ENCODE measurements at places on chromosomes 1 and 21. TPM values are rescaled to one million over a fixed set of nuclear protein-coding genes. Genes with fewer than 3 reads are reported as not detected.

GRCh38 chr1:176111835-176112234 is 95.3 kb downstream of the COP1 start:
- no peak for DNase-seq

Gene NEGR1
- polyA plus RNA-seq, result 3.3 TPM

- DNase-seq, result no peak
Observed at GRCh38 chr1:42130061-42130660, 23.0 kb upstream of the GUCA2B start.

Gene CELSR2
- polyA plus RNA-seq, result 2.5 TPM

- no peak for DNase-seq
Observed at GRCh38 chr1:243440406-243440805, 184.6 kb downstream of the SDCCAG8 start.

DNA sequence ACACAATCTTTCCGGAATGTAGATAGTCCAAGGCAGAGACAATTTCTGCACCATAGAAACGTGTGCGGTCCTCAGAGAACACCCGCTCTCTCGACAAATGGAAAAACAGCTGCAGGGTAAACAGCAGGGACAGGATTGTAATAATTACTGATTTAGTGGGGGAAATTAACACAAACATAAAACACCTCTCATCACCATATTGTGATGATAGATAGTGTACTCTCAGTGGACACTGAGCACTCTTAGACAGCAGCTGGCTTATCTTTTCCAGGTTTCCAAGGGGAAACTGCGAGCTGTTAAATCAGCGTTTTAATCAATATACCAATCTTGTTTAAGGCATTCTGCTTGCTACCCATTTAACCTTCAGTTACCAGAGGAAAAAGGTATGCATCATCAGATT is 277.1 kb downstream of the AKT3 start:
- DNase-seq, result no peak

Gene KRTAP20-4
- not detected for polyA plus RNA-seq

DNA sequence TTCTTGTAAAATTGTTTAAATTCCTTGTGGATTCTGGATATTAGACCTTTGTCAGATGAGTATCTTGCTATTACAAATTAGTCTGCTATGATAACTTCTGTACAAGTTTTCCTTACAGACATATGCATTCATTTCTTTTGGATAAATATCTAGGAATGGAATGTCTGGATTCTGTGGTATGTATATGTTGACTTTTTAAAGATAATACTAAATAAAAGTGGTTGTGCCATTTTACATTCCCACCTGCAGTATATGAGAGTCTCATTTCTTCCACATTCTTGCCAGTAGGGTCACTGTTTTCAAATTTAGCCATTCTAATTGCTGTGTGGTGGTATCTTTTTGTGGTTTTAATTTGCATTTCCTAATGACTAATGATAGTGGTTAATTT is 53.9 kb downstream of the SYDE2 start:
- DNase-seq, result no peak

- no peak for DNase-seq
Observed at GRCh38 chr1:241611736-241612135, 28.4 kb downstream of the CHML start.

Gene MX2
- 33.0 TPM for polyA plus RNA-seq

Gene MTARC1
- 3.3 TPM for polyA plus RNA-seq

Gene CDCA8
- polyA plus RNA-seq, result 5.8 TPM

Gene OR10R2
- 0.39 TPM for polyA plus RNA-seq

Gene SYT6
- polyA plus RNA-seq, result 0.11 TPM

- DNase-seq, result no peak
Observed at GRCh38 chr1:66368261-66368660, 165.7 kb upstream of the SGIP1 start.

Gene DMBX1
- polyA plus RNA-seq, result 0.21 TPM

DNA sequence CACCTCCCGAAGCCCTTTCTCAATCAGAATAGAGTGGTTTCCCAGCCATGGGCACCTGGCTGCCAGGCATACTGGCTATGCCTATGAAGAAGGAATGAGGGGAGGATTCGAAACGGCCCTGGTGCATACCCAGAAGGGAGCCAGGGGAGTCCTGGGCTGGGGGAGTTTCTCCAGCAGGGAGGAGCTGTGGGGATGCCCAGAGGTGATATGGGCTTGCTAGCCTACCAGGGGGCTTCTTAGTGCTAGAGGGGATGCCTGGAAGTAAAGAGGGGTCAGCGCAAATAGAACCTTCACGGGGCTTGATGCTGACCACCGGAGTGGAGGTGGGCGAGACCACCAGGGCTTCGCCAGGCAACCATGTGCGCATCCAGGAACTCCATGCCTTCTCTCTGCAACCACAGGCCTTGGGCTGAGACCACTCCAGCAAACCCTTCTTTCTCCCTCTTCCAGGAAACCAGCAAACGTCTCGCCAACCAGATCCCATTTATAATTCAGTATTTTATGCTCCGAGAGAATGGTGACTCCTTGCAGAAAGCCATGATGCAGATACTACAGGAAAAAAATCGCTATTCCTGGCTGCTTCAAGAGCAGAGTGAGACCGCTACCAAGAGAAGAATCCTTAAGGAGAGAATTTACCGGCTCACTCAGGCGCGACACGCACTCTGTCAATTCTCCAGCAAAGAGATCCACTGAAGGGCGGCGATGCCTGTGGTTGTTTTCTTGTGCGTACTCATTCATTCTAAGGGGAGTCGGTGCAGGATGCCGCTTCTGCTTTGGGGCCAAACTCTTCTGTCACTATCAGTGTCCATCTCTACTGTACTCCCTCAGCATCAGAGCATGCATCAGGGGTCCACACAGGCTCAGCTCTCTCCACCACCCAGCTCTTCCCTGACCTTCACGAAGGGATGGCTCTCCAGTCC is 18.2 kb upstream of the MX1 start:
- no peak for DNase-seq

- no peak for DNase-seq
Observed at GRCh38 chr1:218388591-218388990, 43.5 kb downstream of the TGFB2 start.

Gene TAS1R1
- not detected for polyA plus RNA-seq

Gene ATP6V1G3
- polyA plus RNA-seq, result 0.18 TPM

GRCh38 chr1:34479731-34480130 is 275.1 kb upstream of the GJB5 start:
- no peak for DNase-seq

DNA sequence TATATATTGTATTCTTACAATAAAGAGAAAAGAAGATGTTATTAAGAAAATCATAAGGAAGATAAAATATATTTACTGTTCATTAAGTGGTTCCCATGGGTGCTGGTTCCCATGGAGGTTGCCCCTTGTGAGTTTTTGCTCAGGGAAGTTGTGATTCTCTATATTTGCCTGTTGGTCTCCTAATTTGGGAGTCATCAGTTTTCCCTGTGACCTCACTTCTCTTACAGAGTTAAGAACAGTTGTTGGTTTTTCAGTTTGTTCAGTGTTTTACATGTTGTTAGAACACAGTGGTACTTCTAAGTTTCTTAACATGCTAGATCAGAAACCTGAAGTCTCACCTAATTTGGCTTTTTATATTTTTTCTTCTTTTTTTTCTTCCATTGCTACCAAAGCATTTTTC is 109.2 kb downstream of the OSBPL9 start:
- no peak for DNase-seq

Gene DNAJC11
- polyA plus RNA-seq, result 19.9 TPM

Gene PRAMEF5
- polyA plus RNA-seq, result not detected

Gene FAM151A
- polyA plus RNA-seq, result 1.6 TPM

Gene LEFTY1
- 1.2 TPM for polyA plus RNA-seq

DNA sequence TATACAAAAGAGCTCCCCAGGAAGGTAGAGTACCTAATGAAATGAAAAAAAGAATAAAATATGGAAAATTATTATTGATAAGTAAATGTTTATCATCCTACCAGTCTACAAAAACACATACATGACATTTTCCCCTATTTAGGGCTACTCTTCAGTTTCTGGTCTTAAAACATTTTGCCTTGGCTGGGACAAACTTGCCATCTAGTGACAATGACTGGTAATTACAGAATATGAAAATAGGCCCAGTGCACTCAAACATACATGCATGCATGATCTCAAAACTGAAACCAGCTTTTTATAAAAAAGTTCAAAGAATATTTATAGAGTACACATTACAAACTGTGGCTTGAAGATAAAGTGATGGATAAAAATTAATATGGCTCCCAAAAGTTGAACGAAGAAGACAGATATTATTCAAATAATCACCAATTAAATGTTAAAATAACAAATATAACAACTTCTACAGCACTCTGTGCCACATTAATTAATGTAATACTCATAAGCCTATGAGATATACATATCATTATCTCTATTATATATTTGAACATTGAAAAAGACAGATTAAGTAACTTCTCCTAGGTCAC is 10.5 kb upstream of the RNPC3 start:
- peak; percentile 38 for DNase-seq

GRCh38 chr1:172578586-172578985 is 45.6 kb downstream of the SUCO start:
- no peak for DNase-seq

GRCh38 chr1:195594322-195594721 is 1013.9 kb downstream of the KCNT2 start:
- DNase-seq, result no peak

Gene FMO3
- 2.5 TPM for polyA plus RNA-seq

Gene S100A16
- polyA plus RNA-seq, result 128 TPM

Gene LY9
- polyA plus RNA-seq, result 28.6 TPM

Gene PRKACB
- polyA plus RNA-seq, result 52.1 TPM

Gene TMCO4
- 11.5 TPM for polyA plus RNA-seq

Gene RPE65
- polyA plus RNA-seq, result 0.16 TPM

DNA sequence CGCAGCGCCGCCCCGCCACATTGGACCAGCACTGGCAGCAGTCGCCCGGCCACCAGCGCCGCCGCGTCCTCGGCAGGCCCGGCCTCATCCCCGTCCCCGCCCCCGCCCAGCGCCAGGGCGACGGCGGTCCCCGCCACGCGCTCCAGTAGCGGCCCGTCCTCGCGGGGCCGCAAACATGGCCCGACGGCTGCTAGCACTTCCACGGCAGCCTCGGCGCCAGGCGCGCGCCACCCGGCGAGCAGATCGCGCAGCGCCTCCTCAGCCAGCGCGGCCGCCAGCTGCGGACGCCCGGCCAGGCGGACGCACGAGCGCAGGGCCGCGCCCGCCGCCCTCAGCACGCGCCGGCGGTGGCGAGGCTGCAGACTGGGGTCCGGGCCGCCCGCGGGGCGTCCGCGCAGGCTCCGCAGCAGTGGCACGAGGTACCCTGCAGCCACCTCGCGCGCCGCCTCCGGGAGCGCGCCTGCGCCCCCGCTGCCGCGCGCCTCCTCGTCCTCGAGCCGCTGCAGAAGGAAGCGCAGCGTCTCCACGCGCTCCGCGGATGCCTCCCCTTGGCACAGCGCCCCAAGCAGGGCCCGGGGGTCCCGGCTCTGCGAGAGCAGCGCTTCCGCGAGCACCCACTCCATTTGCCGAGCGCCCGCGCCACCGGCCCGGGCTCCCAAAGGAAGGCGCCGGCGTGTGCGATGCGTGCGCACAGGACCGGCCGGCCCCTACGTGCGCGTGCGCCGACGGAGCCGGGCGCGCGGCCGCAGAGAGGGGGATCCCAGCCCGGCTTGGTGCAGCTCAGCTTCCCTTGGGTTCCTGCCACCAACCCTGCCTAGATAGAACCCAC is at the start of gene TARBP1:
TARBP1 (minus strand) TSS at position 699 of the 829 bp plus-strand sequence; CDS start at position 623, 76 bp downstream.
- peak; percentile 70 for DNase-seq

GRCh38 chr1:31943546-31944184 is 5.5 kb upstream of the PTP4A2 start:
- no peak for DNase-seq

Gene LAMTOR2
- polyA plus RNA-seq, result 82.2 TPM

DNA sequence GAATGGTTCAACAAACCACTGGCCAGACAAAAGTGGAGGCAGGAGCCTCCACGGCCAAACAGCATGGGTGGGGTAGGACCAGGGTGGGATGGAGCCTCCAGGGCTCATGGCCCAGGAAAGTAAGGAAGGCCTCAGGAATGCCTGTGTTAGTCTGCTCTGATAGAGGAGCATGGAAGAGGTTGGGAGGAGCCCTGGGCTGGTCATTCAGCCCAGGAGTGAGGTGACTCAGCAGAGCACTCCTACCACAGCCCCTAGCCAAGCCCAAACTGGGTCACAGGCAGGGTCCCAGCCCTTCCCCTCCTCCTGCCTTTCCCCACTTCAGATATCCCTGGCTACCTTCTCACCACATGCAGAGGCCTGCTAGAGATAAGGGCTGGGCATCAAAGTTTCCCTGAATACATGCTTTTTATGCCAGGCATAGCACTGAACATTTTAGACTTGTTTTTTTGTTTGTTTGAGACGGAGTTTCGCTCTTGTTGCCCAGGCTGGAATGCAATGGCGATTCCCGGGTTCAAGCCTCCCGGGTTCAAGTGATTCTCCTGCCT is 3.1 kb upstream of the SHISA4 start:
- no peak for DNase-seq

DNA sequence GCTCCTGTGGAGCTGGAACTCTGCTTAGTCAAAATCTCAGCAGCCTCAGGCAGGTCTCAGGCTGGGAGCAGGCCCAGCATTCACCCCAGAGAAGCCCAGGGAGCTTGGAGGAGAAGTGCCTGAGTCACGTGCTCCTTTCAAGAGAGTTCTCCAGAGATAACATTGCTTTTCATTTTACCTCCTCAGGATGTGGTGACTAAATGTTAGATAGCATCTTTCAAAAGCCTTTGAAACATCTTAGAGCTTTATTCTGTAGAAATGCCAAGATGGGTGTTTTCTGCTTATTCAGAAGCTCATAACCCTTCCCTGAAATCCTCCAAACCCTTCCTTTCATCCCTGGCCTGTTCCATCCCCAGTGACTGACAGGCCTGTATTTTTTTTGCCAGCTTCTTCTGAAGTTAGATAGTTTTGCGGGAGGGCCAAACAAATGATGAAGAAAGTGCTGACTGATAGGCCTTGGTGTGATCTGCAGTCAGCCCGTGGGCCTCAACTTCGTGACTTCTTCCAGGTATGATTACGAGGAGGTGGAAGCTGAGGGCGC is 58.0 kb downstream of the PGM1 start:
- peak; percentile 29 for DNase-seq

- DNase-seq, result no peak
Observed at GRCh38 chr1:72885841-72886240, 603.5 kb upstream of the NEGR1 start.

- DNase-seq, result no peak
Observed at GRCh38 chr1:19036041-19036812, 79.8 kb upstream of the IFFO2 start.

DNA sequence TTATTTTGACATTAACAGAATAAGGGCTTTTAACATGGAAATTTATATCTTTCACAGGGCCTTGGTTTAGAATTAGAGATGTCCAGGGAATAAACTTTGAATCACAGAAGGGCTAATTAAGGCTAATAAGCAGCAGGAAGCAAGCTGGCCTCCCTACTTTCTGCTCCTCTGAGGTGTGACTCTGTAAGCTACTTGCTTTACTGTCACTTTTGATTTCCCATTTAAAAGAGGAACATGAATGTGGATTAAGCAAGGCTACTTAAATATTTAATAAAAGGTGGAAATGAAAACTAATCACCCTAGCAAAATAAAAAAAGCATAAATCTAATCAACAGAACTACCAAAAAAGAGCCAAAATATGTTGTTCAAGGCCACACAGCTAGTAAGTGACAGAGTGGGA is 28.9 kb upstream of the CD5L start:
- DNase-seq, result no peak
